ENCODE measurements at places on chromosomes 2 and 18.

DNA sequence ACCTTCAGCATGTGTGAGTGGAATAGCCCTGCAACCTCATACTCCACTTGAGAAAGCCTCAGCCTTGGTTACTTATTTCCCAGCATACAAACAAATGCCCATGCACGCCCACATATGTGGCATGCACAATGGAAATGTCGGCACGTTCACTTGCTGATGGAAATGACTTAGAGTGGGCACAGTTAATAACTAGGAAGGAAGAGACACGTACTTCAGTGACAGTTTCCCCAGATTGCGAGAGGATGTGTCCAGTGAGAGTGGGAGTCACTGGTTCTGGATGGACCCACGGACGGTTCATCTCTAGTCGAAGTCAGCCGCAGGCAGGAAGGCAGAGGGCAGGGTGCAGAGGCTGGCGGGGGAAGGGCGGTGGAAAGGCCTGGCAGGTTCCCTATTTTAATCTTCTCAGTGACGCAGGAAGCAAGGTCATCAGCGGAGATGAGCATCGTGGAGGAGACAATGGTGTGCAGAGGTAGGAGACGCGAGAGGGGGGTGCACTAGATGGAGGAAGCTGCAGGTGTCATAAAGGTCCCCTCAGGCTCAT is 350.7 kb upstream of the MYT1L start:
- no peak for DNase-seq

GRCh38 chr2:217789736-217790181 is 213.0 kb downstream of the TNS1 start:
- DNase-seq: no peak

DNA sequence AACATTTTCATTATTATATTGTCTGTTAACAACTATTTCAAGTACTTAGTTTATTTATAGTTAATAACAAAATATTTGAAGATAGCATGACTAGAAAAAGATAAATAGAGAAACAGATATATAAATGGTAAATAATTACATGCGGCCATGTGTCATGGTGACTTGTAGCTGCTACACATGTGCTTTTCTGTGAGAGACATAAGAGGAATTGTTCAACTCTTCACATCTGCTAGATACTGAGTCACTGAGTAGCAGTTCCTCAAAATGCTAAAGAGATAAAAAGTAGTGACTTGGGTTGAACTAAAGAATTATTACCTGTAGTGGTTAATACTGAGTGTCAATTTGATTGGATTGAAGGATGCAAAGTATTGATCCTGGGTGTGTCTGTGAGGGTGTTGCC is 37.5 kb upstream of the SCN9A start:
- no peak for DNase-seq

- no peak for DNase-seq
These were observed 7.8 kb downstream of the SULT1C4 start for GRCh38 chr2:108385411-108386071.

DNA sequence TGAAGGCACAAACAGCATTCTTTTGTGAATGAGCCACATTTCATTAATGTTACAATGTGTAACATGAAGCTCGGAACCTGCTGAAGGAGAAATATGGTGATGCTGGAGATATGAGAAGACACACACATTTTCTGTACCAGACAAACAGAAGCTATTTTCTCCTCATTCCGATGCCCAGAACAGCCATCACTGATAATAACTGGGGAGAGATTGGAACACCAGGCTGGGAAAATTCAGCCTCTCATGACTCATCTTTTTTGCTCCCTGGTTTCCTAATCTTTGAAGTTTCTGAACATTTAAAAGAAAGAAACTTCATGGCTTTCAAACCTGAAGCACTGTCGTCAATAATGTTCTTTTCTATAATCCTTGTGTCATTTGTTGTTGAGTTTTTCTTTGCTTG is 110.9 kb downstream of the LYPD6 start:
- DNase-seq: no peak

DNA sequence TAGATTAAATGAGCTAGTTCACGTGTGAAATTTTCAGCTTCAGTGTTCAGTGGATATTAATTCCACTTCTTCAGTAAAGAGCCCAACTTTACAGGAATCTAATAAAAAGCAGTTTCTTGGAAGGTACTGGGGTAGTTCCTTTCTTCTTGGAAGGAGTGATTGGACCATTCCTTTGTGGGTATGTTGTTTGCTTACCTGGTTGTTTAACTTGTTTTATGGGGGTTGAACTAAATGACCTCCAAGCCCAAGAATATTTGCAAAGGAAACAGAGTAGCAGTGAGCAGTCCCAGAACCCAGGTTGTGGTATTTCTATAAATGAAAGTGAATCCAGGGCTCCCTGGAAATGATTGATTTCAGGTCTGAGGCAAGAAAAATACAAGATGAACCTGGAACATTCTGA is 31.4 kb downstream of the KCNJ13 start:
- DNase-seq: no peak

- DNase-seq: no peak
These were observed 46.2 kb downstream of the FAM168B start for GRCh38 chr2:131046918-131047652.

DNA sequence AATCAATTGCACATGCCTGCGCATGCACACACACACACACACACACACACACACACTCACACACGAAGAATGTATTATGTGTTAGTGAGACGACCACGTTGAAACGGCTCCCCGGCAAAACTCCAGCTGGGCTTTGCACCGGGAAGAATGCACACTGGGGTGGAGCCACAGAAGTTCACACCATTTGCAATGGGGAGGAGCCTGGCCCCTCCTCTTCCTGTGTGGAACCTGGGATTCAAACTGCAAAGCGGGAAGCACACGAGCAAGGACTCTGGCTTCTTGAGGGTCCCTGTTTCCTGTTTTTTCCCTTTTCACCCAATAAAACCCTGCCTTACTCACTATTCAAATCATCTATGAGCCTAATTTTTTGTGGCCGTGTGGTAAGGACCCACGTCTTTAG is 304.0 kb upstream of the TMEFF2 start:
- DNase-seq: no peak

All from stimulated activated CD8-positive, alpha-beta memory T cell treated with anti-CD3 and anti-CD28 coated beads, Interleukin-15, amount 100 ng/mL, for 1 hour (primary cell).